ENCODE measurements at places on chromosomes 2 and 18. TPM values are rescaled to one million over a fixed set of nuclear protein-coding genes. Genes with fewer than 3 reads are reported as not detected.

DHRS9 gene
- polyA plus RNA-seq, result not detected

SIX2 gene
- not detected for polyA plus RNA-seq

SPDYA gene
- polyA plus RNA-seq, result not detected

TXNDC2 gene
- not detected for polyA plus RNA-seq

All from naive thymus-derived CD4-positive, alpha-beta T cell (primary cell).